ENCODE measurements at places on chromosomes 13 and 19.

GRCh38 chr19:27901078-27901477, 1311.9 kb downstream of the UQCRFS1 start:
- DNase-seq = no peak

DNA sequence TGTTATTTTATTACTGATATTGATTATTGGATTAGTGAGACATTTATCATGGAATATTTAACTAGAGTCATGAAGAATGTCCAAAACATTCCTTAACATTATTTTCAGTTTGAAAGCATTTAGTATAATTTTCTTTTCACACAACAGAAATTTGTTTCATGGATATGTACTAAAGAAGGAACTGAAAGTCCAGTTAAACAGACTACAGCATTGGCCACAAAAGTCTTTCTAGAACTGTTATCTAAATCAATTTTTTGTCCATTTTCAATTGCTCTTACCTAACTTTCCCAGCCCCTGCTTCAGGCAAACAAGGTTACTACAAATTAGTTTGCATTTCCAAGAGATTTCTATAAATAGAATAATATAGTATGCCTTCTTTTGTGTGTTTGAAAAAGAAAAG, 1018.0 kb upstream of the PCDH20 start:
- DNase-seq = no peak

GRCh38 chr19:4456476-4456842, 1.1 kb downstream of the UBXN6 start:
- DNase-seq = no peak

DNA sequence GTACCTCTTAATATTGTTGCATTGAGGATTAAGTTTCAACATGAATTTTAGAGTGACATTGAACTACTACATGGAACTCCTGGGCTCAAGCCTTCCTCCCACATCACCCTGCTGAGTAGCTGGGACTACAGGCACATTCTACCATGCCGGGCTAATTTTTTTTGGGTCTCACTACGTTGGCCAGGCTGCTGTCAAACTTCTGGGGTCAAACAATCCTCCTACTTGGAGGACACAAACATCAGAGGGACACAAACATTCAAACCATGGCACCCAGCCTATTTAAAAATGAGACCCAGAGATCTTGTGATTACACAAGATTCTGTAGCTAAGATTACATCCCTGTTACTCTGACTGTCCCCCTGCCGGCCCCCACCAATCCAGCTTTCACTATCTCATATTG, 180.9 kb downstream of the KCNRG start:
- no peak for DNase-seq
